ENCODE measurements at places on chromosomes 2 and 18.

DNA sequence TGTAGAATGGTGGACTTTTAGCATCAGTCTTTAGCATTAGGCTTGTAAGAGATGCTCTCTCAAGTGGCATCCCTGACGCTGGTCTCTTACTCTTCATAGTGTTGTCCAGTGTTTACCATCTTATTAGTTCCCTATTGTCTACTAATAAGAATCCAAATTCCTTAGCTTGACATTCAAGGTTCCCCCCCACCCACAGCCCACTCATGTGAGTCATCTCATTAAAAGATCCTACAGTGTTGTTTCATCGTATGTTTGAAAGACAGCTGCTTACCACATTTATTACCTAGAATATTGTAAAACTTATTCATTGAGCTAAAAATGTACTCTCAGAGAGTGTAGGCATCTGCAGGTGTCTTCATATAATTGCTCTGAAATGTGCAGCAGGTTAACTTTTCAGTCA, 28.5 kb downstream of the EIF5B start:
- DNase-seq: no peak

DNA sequence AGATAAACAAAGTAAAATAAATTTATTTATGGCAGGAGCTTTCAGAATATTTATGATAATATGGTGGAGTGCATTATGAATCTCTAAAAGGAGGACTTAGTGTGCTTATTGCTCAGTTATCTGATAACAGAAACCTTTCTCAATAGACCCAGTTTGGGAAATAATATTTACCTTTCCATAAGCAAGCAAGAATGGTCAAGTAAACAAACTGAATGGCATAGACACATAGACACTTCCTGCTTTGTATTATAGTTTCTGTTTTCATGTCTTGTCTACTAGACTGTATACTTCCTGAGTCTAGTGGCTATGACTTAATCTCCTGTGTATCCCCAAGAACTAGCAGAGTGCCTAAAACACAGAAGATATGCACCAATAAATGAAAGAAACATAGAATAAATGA, 87.8 kb downstream of the UPP2 start:
- DNase-seq: no peak

DNA sequence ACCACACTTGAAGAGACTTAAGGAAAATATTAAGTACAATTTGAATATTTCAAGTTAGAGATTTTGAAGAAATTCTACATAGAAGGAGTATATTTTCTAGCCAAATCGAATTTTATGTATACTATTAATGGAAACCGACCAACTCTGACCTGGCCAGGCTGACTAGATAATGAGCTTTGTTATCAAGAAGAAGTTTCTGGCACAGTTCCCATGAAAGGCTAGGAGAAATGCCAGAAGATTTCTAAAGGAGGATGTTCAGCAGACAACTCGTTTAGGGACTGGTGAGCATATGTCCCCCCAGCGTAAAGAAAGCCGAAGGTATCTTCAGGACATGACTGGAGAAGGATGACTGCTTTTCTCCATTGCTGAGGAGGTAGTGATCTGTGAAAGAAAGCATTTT, 127.3 kb downstream of the DIS3L2 start:
- DNase-seq: no peak

- no peak for DNase-seq
Measured at GRCh38 chr2:71743995-71744675, 290.8 kb downstream of the DYSF start.

GRCh38 chr2:43027097-43027873, 199.1 kb downstream of the ZFP36L2 start:
- DNase-seq: no peak

- no peak for DNase-seq
Measured at GRCh38 chr2:240509667-240510512, 47.9 kb downstream of the ANKMY1 start.

- DNase-seq: no peak
Measured at GRCh38 chr2:26504002-26504401, 26.1 kb upstream of the OTOF start.

- peak; percentile 76 for DNase-seq
Measured at GRCh38 chr2:5691221-5691984, 781 bp upstream of the SOX11 start.

GRCh38 chr2:164080486-164080885, 344.7 kb upstream of the FIGN start:
- no peak for DNase-seq

DNA sequence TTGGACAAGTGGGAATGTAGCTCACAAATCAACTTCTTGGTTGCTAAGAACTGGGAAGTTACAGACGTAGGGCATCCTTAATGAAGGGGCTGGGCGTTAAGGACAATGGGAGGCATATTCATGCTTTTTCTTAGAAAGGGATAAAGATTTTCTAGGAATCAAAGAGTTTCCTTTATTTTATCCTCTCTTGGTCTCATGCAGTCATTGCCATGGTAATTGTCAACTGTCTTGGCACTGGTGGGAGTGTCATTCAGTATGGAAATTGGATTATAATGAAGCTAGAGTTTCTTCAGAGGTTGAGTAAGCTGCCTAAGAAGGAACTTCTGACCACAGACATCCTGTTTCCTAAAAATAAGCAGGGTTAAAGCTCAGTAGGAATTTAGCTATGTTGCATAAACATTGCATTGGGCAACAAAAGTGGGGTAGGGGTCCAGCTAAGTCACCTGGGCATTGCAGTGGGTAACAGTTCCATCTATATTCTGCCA, 114.0 kb downstream of the LYPD6B start:
- no peak for DNase-seq

DNA sequence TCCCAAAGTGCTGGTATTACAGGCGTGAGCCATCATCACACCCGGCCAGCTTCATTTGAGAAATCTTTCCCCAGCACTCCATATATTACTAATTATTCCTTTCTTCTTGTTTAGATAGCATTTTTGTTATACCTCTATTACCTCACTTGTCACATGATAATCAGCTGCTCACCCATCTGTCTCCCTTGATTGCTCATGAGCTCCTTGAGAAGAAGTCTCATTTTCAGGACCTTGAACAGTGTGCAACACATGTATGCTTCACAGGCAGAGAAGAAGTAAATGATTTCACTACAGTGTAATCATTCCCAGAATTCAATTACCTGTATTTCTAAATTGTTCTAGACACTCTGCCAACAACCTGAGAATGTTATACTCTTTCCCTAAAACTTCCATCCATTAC, 6.2 kb downstream of the PAIP2B start:
- DNase-seq: no peak

DNA sequence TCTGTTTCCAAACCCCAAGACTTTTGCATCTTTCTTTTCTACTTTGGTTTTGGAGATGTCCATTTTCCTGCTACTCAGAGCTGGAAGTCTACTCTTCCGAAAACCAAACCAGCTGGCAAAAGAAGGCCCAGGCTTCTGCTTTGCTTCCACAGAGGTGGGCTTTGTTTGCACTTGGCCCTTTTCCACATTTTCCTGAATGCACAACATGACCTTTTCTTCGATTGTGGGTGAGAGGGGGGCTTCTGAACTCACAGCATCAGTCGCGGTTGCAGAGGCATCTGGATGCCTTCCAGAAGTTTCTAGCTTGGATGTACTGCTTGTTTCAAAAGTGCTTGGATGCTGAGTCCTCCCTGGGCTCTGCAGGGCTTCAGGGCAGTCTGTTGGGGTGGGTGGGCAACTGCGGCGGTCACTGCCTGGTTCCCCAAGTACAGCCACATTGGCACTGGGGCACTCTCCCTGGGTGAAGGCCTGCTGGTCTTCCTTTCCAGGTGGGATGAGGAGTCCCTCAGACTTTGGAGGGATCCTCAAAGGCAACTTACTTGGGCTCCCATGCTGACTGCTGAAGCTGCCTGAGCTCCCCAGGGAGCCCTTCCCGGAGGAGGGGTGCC, 112.3 kb upstream of the LYPD1 start:
- no peak for DNase-seq

GRCh38 chr2:133674433-133675331, 106.4 kb upstream of the NCKAP5 start:
- DNase-seq: peak; percentile 64

GRCh38 chr18:36350839-36351469, 53.4 kb downstream of the FHOD3 start:
- DNase-seq: no peak

DNA sequence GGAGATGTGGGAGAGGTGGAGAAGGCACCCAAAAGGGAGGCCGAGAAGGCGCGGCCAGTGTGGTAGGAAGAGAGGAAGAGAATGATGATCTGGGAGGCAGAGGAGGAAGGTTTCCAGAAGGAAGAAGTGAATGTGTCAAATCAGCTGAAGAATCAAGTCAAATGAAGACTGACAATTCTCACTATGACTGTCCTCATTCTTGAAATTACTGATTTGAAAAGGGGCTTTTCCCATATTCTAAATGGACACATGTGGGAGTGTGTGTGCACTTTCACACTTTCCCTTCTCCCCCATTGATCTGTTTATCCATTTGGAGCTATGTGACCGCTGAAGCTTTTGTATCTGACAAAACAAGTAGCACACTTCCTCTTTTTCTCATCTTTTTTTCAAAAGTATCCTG, 6.1 kb downstream of the AFF3 start:
- no peak for DNase-seq

DNA sequence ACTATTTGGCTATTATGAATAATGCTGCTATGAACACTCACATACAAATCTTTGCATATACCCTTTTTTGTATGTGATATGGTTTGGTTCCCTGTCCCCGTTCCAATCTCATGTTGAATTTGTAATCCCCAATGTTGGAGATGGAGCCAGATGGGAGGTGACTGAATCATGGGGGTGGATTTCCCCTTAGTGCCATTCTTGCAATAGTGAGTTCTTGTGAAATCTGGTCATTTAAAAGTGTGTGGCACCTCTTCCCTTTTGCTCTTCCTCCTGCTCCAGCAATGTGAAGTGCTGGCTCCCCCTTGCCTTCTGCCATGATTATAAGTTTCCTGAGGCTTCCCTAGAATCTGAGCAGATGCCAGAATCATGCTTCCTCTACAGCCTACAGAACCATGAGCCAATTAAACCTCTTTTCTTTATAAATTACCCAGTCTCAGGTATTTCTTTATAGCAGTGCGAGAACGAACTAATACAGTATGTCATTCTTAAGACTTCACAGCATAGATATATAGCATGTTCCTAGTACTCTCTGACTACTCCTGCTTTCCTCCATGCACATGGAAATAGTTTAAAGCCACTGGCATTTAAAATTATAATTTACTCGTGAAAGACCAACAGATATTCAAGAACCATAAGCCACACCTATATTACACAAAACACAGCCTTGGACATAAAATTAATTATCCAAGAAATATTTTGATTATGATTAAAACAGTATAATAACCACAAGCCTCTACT, 75.2 kb downstream of the COBLL1 start:
- no peak for DNase-seq

DNA sequence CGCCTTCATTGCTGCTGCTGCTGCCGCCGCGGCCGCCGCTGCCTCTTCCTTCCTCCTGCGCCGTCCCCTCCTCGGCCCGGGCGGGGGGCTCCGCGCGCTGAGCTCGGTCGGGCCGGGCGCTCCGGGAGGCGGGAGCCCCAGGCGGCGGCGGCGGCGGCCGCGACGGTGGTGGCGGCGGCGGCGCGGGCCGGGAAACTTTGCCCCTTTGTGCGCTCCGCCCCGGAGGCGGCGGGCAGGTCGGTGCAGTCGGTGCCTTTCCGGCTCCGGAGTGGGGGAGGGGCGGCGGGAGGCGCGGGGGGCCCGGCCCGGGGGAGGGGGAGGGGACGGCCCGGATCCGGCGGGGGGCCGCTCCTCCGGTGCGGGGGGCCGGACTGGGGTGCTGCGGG, 205 bp downstream of the TET3 start:
- no peak for DNase-seq

- no peak for DNase-seq
Measured at GRCh38 chr2:152693033-152693432, 24.2 kb downstream of the PRPF40A start.

- DNase-seq: no peak
Measured at GRCh38 chr2:151905963-151906632, 77.9 kb upstream of the ARL5A start.

GRCh38 chr2:135163306-135163705, 111.2 kb downstream of the RAB3GAP1 start:
- DNase-seq: no peak

- DNase-seq: no peak
Measured at GRCh38 chr2:11100976-11101375, 54.3 kb upstream of the SLC66A3 start.

DNA sequence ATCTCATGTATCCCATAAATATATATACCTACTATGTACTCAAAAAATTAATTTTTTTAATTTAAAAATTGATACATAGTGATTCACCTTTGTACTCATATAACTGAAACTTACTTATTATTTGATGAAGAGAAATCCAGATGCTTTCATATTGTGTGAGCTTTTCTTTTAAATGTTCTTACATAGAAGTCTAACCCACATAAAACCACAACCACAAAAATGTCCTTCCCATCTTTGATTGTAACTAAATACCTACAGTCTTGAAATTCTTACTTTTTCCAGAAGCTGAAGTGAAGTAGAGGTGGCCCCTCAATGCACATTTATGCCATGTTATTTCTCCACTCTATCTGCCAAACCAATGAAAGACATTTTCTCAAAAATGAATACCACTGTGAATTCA, 117.9 kb upstream of the COL5A2 start:
- no peak for DNase-seq

GRCh38 chr2:24871852-24872333, 48.1 kb downstream of the ADCY3 start:
- no peak for DNase-seq

DNA sequence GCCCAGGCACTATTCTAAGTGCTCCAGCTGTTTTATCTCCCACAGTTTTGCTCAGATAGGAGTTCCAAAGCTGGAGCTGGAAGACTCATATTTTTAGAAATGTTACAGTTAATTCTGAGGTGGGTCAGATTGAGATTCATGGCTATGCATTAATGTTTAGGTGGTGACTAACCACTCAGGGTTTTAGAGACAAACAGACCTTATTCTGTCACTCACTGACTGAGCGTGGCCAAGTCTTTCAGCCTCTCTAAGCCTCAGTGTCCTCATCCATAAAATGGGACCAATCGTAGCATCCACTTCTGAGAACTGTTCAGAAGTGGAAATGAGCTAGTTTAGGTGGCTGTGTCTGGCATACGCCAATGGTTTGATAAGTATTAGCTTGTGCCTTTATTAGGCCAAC, 4.3 kb upstream of the CASP8 start:
- DNase-seq: no peak

- DNase-seq: no peak
Measured at GRCh38 chr2:133431289-133431688, 137.0 kb downstream of the NCKAP5 start.

DNA sequence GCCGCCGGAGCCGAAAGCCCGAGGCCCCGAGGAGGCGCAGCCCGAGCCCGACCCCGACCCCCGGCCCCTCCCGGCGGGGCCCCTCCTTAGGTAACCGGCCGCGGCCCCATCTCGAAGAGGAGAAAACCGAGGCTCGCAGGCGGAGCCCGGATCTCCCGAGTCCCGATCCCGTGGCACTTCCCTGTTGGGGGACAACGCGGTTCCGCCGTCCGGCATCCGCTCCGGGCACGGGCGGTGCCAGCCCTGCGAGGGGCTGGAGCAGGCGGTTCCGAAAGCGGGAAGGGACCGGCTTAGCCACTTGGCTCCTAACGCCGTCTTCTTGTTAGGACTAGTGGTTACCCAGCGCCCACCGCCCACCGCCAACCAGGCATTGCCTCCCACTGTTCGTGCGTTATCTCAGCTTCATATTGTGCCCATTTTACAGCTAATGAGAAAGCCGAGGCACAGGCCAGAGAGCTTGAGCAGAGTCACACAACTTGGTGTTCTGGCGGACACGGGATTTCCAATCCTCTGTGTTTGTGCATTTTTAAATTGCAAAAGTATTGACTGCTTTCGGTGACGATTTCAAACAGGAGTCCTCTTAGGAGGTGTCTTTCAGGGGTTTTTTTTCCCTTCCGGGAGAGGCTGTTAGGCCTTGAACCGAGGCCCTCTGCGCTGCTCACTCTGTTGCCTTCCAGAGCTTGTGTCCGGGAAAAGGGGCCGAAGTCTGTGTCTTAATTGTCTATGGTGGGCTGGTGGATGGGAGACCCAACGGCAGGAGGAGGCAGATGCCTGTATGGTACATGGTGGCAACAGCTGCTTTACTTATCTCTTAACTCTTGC, 562 bp downstream of the CENPA start:
- DNase-seq: no peak
